ENCODE measurements at places on chromosomes 3 and 15.

DNA sequence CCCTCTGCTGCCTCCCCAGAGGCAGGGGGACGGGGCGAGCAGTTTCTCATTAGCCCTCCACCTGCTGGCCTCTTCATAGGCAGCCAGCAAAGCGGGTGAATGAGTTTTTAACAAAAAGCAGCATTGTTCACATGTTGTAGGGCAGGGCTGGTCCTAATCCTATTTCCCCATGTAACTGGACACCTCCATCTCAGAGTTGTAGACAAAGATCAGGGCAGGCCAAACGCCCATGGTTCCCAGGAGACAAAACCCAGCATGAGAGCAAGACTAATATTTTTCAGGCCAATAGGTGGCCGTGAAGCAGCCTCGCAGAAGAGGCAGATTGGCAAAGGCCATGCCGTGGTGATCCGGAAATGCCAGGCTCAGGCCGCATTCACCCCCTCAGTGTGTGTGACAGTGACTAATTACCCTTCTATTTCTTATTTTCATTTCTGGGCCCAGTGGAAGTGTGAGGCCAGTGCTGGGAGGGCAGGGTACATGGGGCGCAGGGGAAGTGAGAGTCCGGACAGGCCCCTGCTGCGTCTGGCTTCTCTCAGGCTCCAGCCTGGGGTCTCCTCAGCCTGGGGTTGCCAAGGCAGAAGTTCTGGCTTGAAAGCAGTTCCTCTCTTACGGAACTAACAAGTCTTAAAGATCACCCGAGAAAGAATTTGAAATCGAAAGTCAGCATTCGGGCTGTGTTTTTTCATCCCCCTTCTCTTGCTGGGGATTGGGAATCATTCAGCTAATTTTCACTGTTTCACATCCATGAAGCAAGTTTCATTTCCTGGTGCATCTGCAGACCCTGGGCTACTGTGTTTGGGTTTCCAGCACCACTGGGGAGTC, 64.8 kb downstream of the BOC start:
- DNase-seq = peak; percentile 37

DNA sequence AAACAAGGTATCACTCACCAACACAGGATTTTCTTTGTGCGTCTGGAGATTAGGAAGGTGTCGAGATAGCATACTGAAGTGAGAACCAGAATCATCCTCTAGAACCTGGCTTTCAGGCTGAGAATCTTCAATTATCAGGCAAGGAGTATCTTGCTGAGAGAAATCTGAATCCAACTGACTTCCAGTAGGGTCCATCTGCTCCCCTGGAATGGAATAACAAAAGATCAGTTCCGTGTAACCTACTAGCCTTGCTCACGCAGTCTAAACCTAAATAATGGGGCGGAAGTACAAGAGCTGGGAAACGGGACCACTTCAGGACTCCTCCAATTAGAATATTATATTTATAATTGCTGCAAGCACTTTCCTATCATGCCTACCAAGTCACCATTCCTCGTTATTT, 690 bp downstream of the TP53BP1 start:
- no peak for DNase-seq

DNA sequence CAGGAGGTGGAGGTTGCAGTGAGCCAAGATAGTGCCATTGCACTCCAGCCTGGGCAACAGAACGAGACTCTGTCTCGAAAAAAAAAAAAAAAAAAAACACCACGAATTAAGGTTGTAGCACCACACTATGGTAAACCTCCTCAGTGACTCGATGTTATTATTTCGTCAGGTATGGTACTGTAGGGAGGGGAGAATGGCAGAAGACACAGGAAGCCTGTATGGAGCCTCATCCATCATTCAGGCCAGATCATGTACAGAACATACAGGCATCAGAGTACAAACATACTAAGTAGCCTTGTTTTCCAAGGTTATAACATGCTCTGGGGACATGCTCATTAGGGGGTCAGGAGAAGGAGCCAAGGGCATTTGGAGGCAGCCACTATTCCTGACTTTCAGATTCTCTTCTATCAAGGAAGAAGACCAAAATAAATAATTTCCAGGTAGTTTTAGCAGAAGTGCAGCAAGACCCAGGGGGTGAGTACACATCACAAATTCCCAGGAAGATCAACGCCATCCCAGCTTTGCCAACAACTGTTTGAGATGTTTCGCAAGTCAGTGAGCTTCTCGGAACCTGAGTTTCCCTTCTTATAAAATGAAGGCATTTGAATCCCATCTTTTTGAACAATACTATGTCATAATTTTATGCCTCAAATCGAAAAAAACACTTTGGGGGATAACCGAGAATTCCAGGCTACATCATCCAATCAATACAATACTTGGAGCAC, 79.8 kb downstream of the FOXP1 start:
- DNase-seq = no peak

DNA sequence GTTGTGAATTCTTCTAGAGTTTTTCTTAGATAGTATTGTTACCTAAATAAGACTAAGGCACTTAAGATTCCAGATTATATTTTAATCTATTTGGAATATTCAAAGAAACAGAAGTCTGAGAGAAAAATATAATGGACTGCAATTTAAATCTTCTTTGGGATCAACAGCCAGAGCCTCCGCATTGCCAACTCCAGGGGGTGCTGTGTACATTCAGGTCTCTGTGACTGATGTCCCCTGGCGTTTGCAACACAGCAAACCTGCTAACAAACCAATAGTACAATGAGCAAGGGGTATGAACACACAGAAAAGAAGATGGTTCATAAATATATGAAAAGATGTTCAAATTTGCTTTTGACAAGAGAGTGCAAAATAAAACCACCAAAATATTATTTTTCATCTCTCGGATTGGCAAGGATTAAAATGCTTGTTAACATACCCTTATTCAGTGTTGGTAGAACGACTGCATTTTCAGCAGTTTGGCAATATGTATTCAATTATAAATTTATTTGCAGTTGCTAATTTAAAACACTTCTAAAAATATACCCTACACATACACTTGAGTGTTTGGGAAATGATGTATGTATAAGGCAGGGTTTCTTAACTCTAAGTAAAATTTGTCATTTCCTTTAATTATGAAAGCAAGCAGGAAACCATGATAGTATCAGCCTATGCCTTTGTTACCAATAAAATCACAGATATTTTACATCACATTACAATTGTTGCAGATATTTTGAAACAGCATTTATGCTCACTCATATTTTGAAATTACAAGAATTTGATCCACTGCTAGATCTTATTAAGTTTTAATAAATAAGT, 16.1 kb upstream of the TM4SF1 start:
- no peak for DNase-seq

- DNase-seq = no peak
Observed at GRCh38 chr15:99895189-99895955, 162.1 kb upstream of the LYSMD4 start.

- no peak for DNase-seq
Observed at GRCh38 chr15:101133751-101134261, 118.0 kb downstream of the CHSY1 start.

GRCh38 chr3:126544596-126545281, 14.0 kb downstream of the C3orf22 start:
- DNase-seq = no peak

All from frontal cortex (tissue), 4 donors.